Stimulated activated naive B cell treated with anti-CD40 and anti-IgM and Interleukin-4, amounts not matched to agents 10 μg/mL and 1 μg/mL and 100 μg/mL, for 72 hours (primary cell): ENCODE measurements at places on chromosomes 11 and 22.

- no peak for DNase-seq
These were observed 7.6 kb downstream of the OR56A1 start for GRCh38 chr11:6022956-6023355.

DNA sequence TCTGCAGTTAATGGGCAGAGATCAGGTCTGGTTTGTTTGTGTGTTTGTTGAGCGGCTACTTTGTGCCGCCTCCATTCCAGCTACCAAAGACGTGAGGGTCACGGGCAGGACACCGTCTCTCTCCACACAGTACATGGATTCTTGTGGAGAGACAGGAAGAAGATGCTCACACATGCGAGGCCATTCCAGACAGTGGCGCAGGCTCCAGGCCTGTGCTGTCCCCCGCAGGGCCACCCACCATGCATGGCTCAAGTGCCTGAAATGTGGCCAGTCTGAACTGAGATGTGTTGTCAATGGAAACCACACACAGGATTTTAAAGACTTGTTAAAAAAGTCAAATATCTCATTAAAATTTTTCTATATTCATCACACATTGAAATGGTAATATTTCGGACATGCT lies 848.3 kb downstream of the TBC1D22A start:
- DNase-seq: no peak

- no peak for DNase-seq
These were observed 14.1 kb upstream of the SLC25A18 start for GRCh38 chr22:17549183-17549582.

DNA sequence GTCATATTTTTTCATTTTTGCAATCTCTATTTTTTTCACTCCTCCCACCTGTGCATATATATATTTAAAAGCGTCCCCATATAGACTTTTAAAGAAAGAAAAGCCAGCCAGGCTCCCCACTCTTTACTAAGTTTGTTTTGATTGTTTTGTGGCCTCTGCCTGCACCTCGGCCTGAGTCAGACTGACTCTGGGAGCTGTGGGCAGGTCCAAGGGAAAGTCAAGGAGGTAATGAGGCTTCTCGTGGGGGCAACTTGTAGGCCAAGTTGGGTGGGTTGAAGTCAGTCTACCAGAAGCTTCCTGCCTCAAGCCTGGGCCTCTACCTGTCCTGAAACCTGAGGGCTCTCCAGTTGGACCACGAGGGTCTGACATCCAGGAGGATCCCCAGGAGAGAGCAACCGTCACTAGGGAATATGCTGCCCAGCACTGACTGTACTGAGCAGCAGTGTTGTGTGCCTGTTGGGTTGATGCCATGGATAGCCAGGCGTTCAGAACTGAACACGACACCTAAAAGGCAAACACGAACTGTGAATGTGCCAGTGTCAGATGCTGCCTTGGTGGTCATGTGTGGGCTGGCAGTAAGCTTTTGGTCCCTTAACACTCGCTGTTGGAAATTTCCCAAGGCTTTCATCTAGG lies 58.8 kb downstream of the BMAL1 start:
- DNase-seq: no peak

- DNase-seq: no peak
These were observed 501.9 kb downstream of the CNTN5 start for GRCh38 chr11:99522467-99523173.

- DNase-seq: no peak
These were observed 26.8 kb downstream of the GAB2 start for GRCh38 chr11:78390809-78391208.

DNA sequence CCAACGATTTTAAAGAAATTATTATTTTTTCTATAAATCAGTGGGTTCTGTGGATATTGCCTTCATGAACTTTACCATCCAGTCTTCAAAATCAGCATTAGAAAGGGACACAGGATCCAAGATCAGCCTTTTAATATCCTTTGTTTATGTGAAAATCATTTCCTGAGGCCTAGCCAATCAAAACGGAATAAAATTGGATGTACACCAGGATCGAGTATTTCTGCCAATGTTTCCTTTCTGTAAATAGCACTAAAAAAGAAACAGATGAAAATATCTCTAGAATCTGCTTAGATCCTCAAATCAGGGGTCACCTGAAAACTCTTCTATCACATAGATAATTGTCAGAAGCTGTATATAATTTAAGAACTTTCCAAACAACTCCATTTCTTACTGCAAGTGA lies 1598.5 kb downstream of the LRRC4C start:
- DNase-seq: no peak

GRCh38 chr11:9461063-9461759 lies 399 bp downstream of the ZNF143 start:
- DNase-seq: peak; percentile 91

GRCh38 chr11:34791780-34792542 lies 124.2 kb downstream of the APIP start:
- no peak for DNase-seq

GRCh38 chr22:30287648-30288418 lies 1.5 kb downstream of the CASTOR1 start:
- DNase-seq: peak; percentile 79
